ENCODE measurements at places on chromosomes 4 and X.

GRCh38 chrX:55796496-55796895 is 78.9 kb downstream of the RRAGB start:
- DNase-seq: no peak

DNA sequence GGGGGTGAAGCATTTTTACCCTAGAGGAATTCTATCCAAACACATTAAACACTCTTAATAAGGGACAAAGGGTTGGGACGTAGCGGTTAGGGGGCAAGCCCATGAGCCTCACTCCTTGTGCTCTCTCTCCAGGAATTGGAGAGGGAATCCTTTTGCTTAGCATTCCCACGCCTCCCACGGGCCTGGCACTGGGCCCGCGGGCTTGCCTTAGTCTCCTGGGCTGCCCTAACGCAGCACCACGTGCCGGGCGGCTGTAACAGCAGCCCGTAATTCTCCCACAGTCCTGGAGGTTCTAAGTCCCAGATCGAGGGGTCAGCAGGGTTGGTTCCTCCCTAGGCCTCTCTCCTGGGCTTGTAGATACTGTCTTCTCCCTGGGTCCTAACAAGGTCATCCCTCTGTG is 67.5 kb downstream of the TBL1X start:
- no peak for DNase-seq

GRCh38 chr4:77471821-77472495 is 133.7 kb upstream of the CXCL13 start:
- no peak for DNase-seq

GRCh38 chrX:132594129-132594528 is 105.3 kb upstream of the MBNL3 start:
- no peak for DNase-seq

GRCh38 chr4:3684546-3684945 is 81.6 kb upstream of the ADRA2C start:
- DNase-seq: no peak

DNA sequence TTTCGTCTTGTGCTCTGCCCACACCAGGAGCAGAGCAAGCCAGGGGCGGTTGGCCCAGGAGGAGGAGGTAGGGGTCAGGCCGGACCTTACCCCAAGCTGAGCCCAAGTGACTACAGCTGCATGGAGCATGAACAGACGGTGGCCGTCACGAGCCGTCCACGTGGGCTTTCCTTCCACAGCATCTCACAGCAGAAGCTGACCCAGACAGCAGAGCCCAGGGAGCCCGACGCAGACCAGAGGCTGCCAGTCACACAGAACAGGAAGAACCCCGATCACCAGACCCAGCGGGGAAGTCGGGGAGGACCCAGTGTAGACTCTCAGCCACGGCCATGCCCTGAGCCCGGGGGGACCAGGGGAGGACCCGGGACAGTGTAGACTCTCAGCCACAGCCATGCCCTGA is 58.0 kb downstream of the FAM53A start:
- no peak for DNase-seq

GRCh38 chr4:87680271-87680670 is 30.2 kb downstream of the DMP1 start:
- no peak for DNase-seq

- DNase-seq: no peak
Measured at GRCh38 chr4:108674356-108674977, 24.1 kb downstream of the OSTC start.

GRCh38 chr4:77445823-77446222 is 159.8 kb upstream of the CXCL13 start:
- DNase-seq: no peak

GRCh38 chr4:119834906-119835612 is 206.5 kb upstream of the PDE5A start:
- no peak for DNase-seq

GRCh38 chr4:90375081-90375480 is 247.9 kb downstream of the CCSER1 start:
- DNase-seq: no peak

DNA sequence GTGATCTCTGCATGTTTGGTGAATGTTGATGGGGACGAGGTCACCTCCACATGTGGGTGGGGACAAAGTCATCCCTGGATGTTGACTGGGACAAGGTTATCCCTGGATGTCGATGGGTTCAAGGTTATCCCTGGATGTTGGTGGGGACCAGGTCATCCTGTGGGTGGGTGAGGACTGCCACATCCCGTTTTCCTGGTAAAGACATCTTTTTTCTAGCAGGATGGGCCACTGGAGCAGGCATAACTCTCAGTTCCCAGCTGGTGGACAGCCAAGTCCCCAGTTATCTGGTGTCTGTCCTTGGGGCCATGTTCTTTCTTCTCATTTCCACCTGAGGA is 28.3 kb upstream of the PLCXD1 start:
- no peak for DNase-seq

DNA sequence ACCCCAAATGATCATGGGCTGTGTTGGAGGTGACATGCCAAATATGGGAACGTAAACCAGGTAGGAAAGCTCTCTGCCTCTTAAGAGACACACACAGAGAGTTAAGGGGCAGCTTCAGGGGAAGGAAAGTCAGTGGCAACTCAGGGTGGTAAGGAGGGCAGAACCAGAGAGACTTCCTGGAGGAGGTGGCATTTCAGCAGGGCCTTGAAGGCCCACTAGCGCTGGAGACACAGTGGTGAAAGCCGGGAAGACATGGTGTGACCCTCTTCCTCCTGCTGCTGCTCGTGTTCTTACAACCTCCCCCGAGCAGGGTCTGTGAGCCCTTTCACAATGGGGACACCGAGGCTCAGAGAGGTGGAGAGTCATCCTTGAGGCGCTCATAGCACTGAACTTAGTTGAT is 68.2 kb downstream of the SORCS2 start:
- DNase-seq: no peak

- no peak for DNase-seq
Measured at GRCh38 chr4:8097721-8098345, 60.8 kb downstream of the ABLIM2 start.

- no peak for DNase-seq
Measured at GRCh38 chr4:105196523-105197145, 50.0 kb downstream of the TET2 start.

- DNase-seq: no peak
Measured at GRCh38 chr4:25621027-25621930, 34.4 kb upstream of the SLC34A2 start.

- DNase-seq: no peak
Measured at GRCh38 chr4:32884198-32884597, 2164.0 kb downstream of the PCDH7 start.

GRCh38 chr4:79390890-79391289 is 17.1 kb downstream of the GK2 start:
- no peak for DNase-seq

GRCh38 chr4:185232370-185232769 is 23.0 kb downstream of the SNX25 start:
- DNase-seq: no peak

DNA sequence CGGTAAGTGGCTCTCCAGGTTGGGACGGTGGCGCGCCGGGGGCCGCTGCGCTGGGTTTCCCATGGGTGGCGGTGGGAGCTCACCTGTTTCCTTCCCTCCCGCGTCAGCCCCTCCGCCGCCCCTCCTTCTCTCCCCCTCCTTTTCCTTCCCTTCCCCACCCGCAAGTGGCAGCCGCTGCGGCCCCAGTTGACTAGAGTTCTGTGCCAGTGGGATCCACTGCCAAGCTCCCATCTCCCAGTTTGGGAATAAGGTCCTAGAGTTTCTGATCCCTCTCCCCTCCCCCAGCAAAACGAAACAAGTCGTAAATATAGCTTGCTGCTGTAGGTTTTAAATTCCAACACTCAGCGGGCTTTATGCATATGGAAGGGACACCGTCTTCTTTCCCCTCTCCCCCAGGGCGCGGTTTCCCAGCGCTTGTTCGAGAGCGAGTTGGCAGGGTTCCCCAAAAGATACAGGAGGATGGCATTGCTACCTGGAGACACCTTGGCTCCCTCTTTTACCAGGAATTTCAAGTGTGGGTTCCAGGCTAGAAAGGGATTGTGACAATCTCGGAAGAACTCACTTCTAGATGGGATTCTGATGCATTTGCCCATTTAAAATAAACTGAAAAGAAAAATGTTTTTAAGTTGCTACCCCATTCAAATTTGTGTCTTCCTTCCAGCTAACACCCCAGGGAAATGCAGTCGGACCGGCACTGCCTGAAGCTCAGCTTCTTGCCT is 1.2 kb downstream of the TLL1 start:
- DNase-seq: no peak

- DNase-seq: no peak
Measured at GRCh38 chr4:83107631-83108030, 6.9 kb downstream of the PLAC8 start.

- no peak for DNase-seq
Measured at GRCh38 chr4:67288964-67289363, 256.3 kb downstream of the CENPC start.

DNA sequence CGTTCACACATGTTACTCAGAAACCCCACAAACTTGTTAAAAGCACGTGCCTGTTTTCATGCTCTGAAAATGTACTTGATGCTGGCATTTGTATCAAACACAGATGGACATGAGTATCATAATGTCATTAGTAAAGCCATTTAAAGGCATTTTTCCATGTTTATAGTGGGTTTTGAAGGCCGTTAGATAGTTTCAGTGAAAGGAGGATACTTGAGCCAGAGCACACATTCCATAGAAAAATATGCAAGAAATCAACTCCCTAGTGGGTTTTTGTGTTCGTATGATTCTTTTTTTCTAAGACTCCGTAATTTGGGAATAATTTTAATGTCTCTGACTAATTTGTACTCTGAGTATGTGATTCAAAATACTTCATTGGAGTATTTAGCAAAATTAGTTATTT is 216.2 kb upstream of the BMP3 start:
- no peak for DNase-seq

- DNase-seq: no peak
Measured at GRCh38 chr4:72779241-72779640, 210.2 kb upstream of the ADAMTS3 start.

- DNase-seq: no peak
Measured at GRCh38 chrX:19795307-19795706, 92.1 kb downstream of the SH3KBP1 start.

DNA sequence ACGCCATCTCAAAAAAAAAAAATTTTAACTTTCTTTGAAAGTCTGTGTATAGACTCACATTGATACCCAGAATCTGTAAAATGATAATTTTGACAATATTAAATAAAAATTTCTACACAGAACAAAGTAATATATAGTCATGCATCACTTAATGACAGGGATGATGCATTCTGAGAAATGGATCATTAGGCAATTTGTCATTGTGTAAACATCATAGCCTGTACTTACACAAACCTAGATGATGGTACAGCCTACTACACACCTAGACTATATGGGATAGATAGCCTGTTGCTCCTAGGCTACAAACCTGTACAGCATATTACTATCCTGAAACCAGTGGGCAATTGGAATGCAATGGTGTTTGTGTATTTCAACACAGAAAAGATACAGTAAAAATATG is 107.7 kb downstream of the BLTP1 start:
- no peak for DNase-seq

DNA sequence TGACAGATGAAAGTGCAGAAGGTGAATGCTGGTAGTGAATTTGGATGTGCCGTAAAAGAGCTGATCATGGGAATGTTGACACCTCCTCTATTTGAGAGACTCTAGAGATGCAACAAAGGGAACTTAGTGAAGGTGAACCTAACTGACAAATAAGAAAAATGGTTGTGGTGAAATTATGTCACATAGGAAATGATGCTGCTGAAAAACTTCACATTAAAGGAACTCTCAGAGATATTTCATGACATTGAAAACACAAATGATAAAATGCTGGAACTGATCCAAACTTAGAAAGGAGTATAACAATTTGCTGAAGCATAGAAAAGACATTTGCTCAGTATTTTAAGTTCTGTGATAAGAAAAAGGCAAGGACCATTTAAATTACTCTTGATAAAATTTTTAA is 31.9 kb downstream of the MGAT4D start:
- no peak for DNase-seq

GRCh38 chrX:29071525-29072320 is 484.5 kb downstream of the IL1RAPL1 start:
- DNase-seq: no peak

DNA sequence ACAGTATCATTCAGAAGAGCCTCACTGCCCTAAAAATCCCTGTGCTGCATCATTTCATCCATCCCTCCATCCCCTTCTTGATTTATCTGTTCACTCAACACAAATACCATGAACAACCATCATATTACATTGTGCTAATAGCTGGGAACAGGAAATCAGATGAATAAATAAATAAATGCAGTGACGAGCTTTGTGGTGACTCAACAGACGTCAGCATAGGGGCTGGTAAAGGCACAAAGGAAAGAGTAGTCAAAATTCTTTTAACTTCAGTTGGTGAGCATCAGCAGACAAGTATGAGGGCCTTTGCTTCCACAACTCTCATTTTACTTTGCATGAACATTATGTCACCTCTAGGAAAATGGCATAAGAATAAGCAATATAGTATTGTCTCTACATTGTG is 65.5 kb downstream of the EDNRA start:
- DNase-seq: no peak

- DNase-seq: no peak
Measured at GRCh38 chr4:48027653-48028052, 11.1 kb downstream of the NIPAL1 start.
